Stomach (tissue), 19 donors: ENCODE measurements at places on chromosomes 7 and 10. TPM values are rescaled to one million over a fixed set of nuclear protein-coding genes. Genes with fewer than 3 reads are reported as not detected.
A peak's percentile ranks its signal among the peaks of the same experiment; 100 is the strongest.

DNA sequence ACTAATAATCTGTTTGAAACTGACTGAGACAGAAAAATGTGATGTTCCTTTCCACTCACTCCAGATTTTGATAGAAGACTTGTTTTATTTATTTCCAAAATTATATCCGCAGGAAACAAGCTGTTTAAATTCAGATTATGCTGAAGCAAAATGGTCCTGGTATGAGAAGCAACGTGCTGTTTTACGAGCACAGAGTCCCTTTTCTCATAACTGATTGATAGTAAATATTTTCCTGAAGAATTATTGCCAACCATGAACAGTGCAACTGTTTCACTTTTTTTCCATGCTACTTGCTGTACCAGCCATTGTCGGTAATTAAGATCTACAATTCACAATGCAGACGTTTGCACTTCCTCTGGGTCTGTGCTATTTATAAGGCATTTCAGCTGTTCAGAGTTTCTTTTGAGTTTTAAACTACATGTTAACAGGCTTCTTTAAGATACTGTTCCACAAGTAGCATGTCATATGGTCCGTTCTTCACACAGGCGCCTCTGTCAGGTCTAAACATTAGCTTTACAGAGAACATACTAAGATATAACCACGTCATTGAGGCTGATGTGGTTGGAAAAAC, 103.8 kb downstream of the POLL start:
- DNase-seq: no peak

The SEMA3D gene
- total RNA-seq: 2.6 TPM

DNA sequence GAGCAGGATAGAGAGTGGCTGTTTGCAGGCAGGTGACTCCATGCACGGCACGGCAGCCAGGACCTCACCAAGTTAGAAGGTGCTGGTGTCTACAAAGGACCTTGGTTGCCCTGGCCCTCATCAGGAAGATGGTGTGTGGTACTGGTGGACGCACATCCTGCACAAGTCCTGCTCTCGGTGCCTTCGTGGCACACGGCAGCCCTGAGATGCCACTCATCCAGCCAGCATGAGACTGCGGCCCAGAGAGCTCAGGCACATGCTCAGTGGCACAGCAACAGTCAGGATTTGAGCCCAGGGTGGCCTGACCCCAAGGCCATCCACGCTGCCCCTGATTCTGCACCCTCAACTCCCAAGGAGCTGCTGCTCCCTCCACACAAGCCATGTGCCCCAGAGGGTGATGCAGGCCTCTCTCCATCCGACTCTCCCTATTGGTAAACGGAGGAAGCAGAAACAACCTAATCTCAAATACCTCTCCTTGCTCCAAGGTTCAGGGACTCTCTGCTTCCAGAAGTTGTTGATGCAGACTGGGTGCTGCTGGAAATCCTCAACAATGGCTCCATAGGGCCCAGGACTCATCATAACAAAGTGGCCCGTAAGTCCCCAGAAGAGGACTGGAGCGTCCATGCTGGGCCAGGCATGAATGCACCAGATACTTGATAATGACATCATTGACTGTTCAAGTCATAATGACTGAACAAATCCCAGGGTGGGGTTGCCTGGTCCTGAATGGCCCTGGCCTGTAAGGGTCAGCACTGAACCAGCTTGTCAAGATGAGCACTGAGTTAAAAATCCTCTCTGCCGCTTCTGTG, 93.6 kb downstream of the ARHGAP22 start:
- peak; percentile 20 for DNase-seq

DNA sequence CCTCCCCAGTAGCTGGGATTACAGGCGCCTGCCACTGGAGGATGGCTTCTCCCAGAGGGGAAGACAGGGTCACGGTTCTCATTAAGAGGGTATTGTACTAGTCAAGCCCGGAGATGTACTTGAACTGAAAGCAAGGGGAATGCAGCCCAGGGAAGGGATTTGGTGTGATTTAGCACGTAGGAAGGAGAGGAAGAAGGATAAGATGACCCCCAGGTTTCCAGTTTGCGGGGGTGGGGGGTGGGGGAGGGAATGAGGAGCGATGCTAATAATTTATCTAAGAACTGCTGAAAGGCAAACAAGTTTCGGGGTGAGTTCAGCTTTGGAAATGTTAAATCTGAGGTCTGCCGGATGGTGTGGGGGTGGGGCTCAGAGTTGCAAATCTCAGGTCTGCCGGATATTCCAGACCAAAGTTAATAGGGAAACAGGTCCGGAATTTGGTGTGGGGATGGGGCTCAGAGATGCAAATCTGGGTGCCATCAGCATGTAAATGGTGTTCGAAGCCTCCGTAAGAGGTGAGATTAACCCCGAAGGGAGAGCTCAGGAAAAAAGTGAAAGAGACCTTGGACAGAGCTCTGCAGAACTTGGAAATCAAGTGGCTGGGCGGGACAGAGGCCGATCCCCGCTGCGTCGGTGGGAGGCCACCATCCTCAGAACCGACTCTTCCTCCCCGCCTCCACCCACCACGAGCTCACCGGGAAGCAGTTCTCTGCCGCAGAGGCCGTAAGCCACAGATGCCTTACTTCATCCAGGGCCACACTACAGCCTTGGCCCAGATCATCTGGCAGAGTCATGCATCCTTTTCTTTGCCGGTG, 1.6 kb upstream of the SEPHS1 start:
- peak; percentile 88 for DNase-seq

DNA sequence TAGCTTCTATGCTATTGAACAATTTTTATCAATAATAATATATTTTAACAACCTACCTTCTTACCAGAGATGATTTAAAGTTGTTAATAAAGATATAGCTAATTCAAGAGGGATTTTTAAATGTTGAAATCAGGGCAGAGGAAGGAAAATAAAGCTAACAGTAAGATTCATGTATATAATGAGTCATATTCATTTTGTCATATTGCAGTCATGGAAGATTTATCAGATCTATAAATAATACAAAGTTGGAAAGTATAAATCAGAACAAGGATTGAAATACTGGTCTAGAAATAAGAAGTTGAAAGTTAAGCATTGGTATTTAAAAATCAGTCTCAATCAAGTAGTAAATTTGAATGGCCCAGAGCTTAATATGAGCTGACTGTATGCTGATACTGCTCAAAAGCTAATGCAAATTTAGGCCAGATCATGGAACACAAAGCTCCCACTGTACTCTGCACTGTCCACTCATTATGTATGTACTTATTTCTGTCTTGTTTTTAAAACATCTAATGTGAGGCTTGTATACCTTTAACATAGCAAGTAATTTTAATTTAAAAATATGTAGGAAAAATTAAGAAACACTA, 196.9 kb downstream of the ZEB1 start:
- DNase-seq: no peak

GRCh38 chr10:75096749-75097148, 14.7 kb upstream of the SAMD8 start:
- no peak for DNase-seq

The TRPV5 gene
- not detected for total RNA-seq

DNA sequence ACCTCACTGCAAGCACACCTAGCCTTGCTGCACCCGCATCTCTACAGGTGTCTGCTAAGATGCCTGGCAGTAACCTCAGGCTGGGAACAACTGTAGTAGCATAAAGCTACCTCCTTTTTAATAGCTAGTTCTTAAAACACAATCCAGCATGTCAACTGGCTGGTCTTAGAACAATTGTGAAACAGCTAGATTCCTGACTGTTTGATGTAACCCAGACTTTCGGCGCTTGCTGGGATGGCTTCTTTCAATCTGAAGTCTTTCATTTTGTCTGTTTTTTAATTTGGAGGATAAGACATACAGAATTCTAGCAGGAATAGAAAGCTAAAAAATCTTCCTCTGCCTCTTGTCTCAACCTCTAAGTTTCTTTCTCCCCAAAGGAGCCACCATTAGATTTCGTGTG, 59.8 kb downstream of the GSDME start:
- no peak for DNase-seq

DNA sequence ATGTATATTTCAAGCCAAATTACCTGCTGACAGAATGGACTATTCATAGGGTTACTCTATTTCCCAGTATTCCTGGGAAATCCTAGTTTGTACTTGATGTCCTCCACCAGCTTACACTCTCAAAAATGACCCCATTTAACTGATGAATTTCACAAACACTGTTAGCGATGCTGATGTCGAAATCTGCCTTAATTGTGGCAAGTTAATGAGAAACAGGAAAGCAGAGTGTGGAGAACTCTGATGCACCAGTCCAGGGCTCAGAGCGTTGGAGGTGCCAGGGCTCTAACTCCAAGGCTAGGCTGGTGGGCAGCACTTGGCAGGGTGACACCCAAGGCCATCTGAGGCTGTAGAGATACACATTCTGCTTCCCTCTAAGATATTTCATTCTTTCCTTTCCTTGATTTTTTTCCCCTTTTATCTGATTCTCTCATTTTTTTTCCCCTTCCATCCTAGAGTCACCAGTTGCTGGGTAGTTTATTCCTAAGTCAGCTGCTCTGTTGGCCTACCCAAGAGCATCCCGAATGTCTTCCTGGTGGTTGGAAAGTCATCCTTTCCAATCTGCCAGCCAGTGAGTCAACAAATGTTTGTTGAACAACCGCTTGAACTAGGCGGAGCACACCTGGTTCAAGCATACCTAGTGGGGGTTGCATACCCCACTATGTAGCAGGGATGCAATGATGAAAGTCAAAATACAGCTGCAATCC, 525.0 kb upstream of the NRP1 start:
- no peak for DNase-seq

GRCh38 chr7:25308906-25309705, 80.8 kb upstream of the NPVF start:
- DNase-seq: peak; percentile 26

DNA sequence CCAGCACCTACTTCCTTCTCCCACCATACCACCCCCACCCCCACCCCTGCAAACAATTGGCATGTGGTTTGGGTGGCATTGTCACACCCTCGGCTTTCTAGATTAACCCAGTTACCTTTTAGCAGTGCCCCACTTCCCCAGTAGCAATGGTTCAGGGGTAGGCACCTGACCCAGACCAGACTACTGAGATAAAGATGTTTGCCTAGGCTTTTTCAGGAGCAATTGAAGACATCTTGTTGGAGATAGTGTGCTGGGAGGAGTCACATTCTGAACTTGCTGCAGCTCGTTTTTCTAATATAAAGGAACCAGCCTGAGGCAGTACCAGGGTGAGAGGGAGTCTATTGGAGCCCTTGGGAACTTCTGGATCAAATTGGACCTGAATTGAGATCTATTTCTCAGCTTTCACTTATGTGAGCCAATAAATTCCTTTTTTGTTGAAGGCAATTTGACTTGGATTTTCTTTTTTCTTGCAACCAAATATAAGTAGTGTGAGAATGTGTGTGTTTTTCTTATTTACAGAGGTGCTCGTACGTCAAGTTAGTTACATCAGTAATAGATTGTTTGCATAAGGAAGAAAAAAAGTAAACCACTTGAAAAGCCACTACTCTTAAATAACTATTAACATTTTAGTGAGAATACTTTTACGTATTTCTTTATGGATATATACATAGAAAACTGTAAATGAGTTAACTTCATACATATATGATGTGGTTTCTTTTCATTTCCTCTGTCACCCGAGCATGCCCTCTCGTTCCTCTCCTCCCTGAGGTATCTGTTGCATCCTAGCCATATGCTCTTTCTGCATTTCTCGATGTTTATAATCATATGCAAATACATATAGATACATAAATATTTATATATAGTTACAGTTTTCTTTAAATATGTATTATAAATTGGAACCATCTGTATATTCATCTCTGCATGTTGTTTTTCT, 38.0 kb downstream of the RAB18 start:
- DNase-seq: no peak
